ENCODE measurements at places on chromosomes 16 and 17.
A peak's percentile ranks its signal among the peaks of the same experiment; 100 is the strongest.

DNA sequence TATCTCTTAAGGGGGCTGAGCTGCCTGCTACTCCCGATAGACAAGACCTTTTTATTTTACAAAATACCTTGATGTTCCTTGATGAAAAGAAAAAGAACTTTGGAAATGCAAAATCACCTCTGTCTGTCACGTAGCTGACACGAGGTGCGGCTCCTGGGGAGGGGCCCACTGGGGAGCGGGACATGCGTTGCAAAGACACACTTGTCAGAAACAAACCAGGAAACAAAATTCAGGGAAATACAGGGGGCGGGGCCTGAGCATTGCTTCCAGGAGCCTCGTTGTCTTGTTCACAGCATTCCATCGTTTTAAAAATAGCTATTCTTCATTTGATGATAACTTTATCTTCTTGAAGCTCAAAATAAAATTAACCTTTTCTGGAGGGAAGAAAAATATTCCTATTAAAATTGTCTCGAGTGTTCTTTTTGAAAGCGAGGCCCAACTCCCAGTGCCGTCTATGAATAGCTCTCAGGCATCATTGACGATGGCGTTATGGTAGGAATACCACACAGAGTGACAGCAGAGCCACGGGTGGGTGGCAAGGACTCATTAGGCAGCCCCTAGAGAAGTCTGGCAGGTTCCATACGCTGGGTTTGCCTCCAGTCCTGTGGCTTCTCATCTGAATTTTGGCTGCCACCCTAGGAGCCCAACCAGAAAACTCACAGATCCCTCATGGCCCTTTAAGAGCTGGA lies 286.9 kb downstream of the CPPED1 start:
- no peak for DNase-seq

DNA sequence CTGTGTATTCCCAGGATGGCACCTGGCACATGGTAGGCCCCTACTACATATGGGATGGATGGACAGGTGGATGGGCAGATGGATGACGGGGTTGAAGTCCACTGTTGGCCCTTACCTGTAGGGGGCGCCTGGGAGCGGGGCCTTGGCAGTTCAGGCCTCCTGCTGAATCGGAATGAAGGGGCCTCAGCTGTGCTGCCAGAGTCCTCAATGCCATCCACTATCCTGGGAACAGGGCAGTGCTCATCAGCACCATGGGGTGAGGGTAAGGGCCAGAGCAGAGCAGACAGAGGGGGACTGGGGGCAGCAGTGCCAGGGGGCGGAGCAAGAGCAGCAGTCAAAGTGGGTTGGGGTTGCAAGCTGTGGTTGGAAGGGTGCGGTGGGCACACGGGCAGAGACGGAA lies 8.3 kb upstream of the RAB5C start:
- no peak for DNase-seq

- DNase-seq: no peak
Observed at GRCh38 chr17:39063681-39064069, 87.8 kb downstream of the PLXDC1 start.

GRCh38 chr16:56787167-56787566 lies 57.2 kb downstream of the NUP93 start:
- DNase-seq: no peak

GRCh38 chr16:11045846-11046245 lies 101.5 kb downstream of the CLEC16A start:
- no peak for DNase-seq

DNA sequence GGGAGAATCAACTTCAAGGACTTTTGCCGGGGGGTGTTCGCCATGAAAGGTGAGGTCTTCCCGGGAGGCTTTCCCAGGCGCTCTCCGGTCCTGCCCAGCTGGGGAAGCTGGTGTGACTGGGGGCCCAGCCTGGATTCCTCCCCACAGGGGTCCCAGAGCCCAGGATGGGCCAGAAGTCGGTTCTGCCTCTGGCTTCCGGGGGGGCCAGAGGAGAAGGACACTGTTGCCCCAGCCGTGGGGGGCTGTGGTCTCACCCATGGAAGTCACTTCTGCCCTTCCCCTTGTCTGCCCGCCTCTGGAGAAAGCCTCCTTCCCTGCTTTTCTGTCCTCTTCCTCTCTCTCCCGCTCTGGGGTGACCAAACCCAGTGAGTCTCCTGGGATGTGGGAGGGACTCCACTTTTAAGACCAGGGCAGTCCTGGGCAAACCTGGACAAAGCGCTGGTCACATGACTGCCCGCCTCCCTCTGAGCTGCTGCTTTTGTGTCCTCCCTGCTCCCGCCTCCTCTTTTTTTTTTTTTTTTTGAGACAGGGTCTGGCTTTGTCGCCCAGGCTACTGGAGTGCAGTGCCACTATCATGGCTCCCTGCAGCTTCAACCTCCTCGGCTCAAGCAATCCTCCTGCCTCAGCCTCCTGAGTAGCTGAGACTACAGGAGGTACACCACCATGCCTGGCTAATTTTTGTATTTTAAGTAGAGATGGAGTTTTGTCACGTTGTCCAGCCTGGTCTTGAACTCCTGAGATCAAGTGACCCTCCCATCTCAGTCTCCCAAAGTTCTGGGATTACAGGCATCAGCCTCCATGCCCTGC lies 40.6 kb downstream of the RAB11FIP4 start:
- no peak for DNase-seq

DNA sequence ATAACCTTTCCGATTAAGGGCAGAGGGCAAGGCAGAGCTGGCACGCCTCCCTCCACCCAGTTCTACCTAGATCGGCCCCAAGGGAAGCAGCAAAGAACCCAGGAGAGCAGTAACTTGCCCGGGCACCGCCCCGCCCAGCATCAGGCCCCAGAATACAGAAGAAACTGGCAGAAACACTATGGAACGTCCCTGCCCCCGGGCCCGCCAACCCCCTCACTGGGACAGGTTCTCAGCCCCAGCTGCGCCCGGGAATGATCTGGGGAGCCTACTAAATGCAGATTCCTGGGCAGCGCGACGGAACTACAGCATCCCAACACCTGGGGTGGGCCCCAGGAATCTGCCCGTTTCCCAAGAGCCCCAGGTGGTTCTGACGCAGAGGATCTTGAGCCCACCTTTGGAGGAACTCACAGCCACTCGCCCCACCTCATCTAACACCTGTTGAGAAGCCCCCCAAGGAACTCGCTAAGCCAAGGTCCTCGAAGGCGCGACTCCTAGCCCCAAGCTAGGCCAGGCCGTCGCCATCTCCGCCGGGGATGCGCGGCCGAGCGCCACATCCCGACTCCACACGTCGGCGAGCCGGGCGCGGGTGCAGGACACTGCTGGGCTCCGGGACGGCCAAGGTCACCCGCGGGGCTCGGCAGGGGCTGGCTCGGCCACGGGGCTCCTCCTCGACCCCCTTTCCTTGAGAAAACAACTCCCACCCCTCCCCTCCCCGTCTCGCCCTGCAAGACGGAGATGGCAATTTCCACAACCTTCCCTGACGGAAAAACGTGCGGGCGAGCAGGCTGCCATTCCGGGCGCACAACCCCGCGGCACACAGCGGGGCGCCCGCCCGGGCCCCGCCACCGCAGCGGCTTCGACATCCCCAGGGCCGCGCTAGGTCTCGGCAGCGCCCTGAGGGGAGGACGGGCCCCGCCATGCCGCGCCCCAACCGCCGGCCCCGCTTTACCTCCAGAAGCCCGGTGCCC lies 913 bp downstream of the CDIP1 start:
- no peak for DNase-seq

DNA sequence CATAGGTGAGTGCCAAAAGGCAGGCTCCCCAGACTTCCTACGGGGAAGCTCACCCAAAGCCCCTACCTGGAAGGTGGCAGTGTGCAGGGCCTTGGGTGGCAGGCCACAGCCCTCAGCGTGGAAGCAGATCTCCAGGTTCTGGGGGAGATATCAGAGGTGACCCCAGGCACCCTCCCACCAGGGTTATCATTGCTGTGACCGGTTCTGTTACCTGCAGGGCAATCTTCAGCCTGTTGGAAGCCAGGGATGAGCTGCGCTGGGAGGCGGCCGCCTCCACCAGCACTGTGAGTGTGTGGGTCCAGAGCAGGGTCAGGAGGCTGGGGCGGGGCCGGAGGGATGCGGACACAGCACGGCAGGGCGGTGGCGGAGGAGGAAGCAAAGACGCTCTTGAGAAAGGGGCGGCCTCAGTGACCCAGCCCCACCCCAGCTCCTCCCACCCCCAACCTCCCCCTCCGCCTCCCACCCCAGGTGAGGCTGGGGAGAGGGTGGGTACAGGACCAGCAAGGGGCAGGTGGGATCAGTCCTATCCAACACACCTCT lies 13.1 kb downstream of the UNC13D start:
- no peak for DNase-seq

DNA sequence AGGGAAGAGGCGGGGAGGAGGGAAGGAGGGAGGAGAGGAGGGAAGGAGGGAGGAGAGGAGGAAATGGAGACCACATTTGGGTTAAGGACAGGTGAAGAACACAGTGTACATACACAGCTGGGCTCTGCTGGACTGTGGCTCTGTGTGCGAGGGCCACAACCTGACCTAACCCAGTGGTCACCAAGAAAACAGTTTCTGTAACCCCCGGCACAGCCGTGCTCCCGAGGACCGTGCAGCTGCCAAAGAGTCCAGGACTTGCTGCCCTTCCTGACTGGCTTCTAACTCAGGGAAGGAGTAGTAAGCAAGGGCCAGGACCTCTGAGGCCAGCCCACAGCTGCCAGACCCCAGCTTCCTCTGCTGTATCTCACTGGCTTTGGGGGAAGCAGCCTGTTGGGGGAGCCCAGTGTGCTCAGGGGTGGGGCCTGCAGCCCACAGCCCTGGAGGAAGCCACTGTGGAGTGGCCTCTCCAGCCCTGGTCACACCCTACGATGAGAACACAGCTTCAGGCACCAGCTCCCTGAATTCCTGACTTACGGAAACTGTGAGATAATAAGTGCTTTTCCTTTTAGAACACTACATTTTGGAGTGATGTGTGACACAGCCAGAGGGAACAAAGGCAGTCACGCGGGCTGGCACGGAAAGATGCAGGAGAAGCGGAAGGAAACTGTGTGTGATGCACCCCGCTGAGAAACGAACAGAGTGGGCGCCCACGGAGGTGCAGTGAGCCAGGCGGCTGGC lies 32.3 kb downstream of the SLC7A5 start:
- no peak for DNase-seq

- peak; percentile 77 for DNase-seq
Observed at GRCh38 chr16:80569440-80570105, 28.8 kb downstream of the DYNLRB2 start.

- no peak for DNase-seq
Observed at GRCh38 chr17:38330941-38331411, 12.8 kb downstream of the GPR179 start.

DNA sequence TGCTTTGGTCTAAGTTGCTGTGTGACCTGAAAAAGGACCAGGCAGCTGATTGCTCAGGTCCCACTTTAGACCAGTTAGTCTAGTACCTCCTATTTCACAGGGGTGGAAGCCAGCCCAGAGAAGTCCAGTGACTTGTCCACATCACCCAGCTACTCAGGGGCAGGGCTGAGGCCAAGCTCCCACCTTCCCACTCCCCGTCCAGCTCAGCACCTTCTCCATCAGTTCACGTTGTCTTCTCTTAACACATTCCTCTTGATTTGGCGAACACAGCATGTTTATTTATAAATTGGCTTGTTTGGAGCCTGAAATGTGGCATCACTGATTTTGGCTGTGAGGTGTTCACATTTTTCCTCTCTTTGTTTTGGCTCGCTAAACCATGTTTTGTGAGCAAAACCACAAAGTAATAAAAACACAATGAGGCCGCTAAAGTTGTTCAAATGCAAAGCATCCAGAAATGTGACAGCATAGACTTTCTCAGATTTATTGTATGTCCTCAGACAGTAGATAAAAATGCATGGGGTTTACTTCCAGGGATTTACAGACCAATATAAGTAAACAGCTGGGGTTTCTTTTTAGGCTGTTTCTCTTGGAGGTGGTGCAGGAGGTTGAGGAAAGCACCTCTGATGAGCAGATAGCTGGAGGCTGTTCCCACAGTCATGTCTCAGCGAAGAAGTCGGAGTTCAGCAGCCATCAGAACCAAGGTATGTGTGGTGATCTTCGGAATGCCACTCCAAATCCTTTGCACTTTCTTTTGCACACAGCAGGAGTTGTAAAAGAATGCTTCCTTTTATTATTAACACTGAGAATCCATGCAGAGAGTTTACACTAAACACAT lies 88.4 kb downstream of the PLXDC1 start:
- DNase-seq: no peak

GRCh38 chr16:57574646-57575467 lies 32.4 kb downstream of the ADGRG5 start:
- DNase-seq: no peak

- DNase-seq: no peak
Observed at GRCh38 chr17:19497624-19498023, 36.0 kb upstream of the SLC47A1 start.

DNA sequence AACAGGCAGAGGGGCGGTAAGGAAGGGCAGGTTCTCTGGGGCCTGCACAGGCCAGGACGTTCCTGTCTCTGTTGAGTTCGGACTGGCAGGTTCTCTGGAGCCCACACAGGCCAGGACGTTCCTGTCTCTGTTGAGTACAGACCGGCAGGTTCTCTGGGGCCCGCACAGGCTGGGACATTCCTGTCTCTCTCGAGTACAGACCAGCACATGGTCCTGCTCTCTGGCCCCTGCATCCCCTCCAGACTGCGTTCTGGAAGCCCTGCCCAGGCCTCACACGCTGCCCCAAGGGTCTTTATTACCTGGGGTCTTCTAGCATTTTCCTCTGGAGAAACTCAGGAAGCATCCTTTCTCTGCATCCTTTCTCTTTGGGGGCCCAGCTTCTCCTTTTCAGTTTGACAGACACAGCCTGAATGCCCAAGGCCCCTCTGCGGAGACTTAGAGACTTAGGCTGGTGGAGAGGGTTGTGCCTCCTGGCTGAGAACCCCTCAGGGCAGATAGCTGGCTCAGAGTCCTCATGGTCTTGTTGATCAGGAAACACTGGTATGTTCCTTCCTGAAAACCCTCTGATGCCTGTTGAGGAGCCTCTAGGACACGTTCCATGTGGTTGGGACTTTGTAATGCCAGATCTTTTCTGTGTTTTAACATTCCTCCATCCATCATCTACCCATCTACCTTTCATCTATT lies 18.0 kb upstream of the GSE1 start:
- DNase-seq: no peak

- DNase-seq: no peak
Observed at GRCh38 chr17:45825792-45826191, 18.9 kb upstream of the SPPL2C start.

- DNase-seq: no peak
Observed at GRCh38 chr17:2331303-2331702, 5.0 kb downstream of the TSR1 start.

GRCh38 chr17:69809331-69809730 lies 265.7 kb upstream of the KCNJ16 start:
- no peak for DNase-seq

GRCh38 chr17:80859002-80859941 lies 132.4 kb upstream of the CHMP6 start:
- no peak for DNase-seq

GRCh38 chr17:78345172-78345571 lies 14.7 kb downstream of the SOCS3 start:
- no peak for DNase-seq

- no peak for DNase-seq
Observed at GRCh38 chr16:15807603-15808009, 49.2 kb downstream of the MYH11 start.

GRCh38 chr17:10787306-10788045 lies 16.4 kb downstream of the TMEM238L start:
- DNase-seq: no peak

GRCh38 chr17:36627101-36627500 lies 25.7 kb downstream of the MRM1 start:
- DNase-seq: no peak

Data from CD4-positive, alpha-beta T cell treated with Interleukin-4 for 4 hours (primary cell).